ENCODE measurements at places on chromosomes 7 and 10. TPM values are rescaled to one million over a fixed set of nuclear protein-coding genes. Genes with fewer than 3 reads are reported as not detected.

PRKG1 gene
- total RNA-seq = 3.0 TPM

EGFR gene
- 0.43 TPM for total RNA-seq

TRIM50 gene
- total RNA-seq = not detected

FAM13C gene
- 1.3 TPM for total RNA-seq

LMTK2 gene
- total RNA-seq = 7.6 TPM

SYT15 gene
- 2.2 TPM for total RNA-seq

OGDHL gene
- 0.22 TPM for total RNA-seq

CFAP70 gene
- 0.26 TPM for total RNA-seq

FAM180A gene
- total RNA-seq = under 0.01 TPM

MSMB gene
- total RNA-seq = not detected

ITIH5 gene
- total RNA-seq = 0.33 TPM

SPDYE3 gene
- total RNA-seq = not detected

PTPRN2 gene
- total RNA-seq = 2.7 TPM

THSD7A gene
- total RNA-seq = 28.3 TPM

COPS6 gene
- total RNA-seq = 54.3 TPM

CCDC172 gene
- not detected for total RNA-seq

PBLD gene
- 4.2 TPM for total RNA-seq

PAX4 gene
- not detected for total RNA-seq

FAM24B gene
- total RNA-seq = 0.76 TPM

LRMDA gene
- 26.9 TPM for total RNA-seq

Measured in dermis lymphatic vessel endothelial cell (primary cell).